ENCODE measurements at places on chromosomes 2 and 18.
A peak's percentile ranks its signal among the peaks of the same experiment; 100 is the strongest.

GRCh38 chr2:241454837-241455485 is 53.4 kb downstream of the STK25 start:
- no peak for DNase-seq

DNA sequence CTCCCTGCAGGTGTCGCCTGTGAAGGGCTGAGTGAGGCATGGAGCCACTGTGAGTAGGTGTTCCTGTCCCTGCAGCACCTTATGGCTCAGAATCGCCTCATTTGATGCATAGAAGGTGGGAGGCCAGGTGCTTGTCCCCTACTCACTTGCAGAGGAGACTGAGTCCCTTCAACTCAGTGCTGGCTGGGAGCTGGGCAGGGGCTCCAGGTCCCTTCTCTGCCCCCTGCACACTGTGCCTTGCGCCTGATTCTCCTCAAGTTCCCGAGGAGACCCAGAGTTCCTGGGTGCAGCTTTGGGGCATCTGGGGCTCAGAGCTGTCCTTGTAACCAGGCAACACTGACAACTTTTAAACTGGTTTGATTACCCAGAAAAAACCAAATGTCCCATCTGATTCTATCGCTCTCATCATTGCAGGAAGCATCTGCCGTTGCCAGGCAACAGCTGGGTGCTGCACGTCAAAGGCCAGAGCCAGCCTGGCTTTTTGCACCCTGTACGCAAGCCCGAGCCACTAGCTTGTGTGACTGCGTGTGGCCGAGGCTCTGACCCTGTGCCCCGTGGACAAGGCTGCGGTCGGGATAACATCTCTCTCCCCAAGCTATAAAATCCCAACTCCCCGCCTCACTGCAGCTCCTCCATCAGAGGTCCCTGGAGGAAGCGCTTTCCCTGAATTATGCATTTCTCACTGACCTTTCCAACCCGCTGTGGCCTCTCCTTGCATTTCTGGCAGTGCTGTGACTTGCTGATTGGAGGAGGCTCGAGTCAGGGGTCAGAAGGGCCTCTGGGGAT is 130.8 kb upstream of the HDAC4 start:
- DNase-seq, result no peak

DNA sequence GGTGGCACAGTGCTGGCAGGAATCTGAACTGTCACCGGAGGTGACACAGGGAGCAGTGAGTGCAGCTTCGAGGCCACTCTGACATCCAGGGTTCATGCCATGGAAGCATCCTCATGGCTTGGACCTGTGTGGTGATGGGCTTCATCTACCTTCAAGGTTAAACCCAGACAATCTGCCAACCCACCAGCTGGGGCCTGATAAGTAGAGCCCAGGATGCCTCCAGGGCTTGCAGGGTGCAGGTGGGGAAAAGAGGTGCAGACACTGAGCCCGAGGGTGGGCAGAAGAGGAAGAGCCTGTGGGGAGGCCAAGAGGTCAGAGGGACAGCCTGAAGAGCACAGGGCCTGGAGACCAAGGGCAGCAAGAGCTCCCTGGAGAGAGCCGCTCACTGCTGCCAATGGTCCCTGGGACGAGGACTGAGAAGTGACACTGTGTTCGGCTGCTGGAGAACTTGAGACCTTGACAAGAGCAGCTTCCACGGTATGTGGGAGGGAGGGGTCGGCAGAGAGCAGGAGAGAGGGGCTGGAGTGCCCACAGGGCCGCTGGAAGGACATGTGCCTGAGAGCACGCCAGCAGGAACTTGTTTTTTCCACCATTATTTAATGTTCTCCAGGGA is 8.1 kb upstream of the HES6 start:
- DNase-seq, result no peak

DNA sequence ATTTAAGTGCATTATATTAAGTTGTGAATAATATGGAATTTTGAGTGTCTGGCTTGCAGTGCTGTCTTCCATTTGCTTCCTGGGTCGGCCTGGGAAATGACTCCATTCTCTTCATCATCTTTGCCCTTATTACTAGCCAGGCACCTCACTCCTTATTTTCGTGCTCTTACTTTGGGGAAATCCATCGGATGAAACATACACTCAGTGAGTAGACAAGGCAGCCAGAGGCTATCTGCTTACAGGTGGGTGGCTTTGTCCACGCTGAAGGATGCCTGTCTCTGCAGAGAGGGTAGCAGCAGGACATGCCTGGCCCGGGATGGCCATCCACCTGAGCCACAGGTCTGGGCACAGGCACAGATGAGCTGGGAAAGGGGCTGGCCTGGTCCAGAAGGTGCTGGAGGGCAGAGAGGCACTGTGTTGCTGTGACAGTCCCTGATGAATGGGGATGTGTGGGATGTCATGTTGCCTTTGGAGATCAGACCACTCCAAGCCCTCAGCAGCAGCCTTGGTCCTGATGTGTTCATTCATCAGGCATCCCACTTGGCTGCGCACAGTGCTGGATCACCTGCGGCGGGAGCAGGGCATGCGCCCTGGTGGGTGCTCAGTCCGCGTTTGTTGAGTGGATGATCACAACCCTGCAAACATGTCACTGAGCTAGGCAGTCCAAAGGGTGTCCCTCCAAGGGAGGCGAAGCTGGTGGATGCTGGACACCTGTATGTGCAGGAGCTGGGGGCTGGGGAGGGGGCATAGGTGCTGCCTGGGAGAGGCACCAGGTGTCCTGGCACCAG is 236.0 kb downstream of the LDLRAD4 start:
- DNase-seq, result no peak

- peak; percentile 42 for DNase-seq
These were observed 22.1 kb downstream of the ABHD3 start for GRCh38 chr18:21682371-21683051.

DNA sequence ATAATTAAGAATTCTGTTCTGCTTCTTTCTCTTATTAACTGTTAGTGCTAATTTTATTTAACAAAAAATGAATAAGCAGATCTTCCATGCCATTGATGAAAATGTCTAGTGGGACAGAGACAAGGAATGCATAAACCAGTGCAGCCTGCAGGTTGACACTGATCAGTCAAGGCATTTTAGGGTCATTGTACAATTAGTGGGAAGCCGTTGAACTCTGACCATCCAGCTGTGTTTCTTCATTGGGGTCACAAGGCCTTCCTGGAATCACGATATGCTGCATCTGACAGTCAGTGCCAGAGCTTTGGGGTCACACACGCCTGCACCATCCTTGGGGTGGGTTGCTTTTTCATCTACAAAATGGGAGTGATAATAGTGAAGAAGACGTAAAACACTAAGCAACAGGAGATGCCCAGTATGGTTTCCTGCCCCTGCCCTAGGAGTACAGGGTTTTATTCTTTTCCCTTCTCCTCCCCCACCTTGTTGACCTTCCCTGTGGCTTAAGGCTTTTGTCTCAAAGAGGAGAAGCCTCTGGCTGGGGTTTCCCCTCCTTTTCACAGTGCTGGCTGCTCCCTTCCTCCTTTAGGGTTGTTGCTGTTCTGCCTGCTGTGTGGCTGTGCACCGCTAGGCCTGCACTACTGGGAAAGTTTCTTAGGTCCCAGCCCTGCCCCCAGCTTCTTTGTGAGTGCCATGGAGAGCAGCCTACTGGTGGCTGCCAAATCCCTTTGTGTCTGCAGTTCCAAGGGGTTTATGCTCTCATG is 245.6 kb downstream of the TPGS2 start:
- no peak for DNase-seq

GRCh38 chr2:135186054-135186453 is 134.0 kb downstream of the RAB3GAP1 start:
- no peak for DNase-seq

DNA sequence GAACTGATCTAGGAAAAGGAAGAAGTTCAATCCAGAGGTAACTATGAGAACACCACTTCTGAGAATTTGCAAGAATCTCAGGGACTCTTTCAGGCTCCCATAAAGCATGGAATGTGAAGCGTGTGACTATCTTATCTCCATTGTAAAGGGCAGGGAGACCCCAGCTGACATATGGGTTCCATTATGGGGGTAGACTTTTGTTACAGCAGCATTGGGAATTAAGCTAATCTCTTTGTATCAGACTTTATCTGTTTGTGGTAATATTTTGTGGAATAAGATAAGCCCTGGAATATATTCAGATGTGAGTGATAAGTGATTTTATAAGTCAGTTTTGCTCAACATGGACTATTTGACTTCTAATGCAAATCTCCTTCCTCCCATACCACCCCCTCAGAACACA is 468.3 kb downstream of the MEIS1 start:
- DNase-seq, result no peak

DNA sequence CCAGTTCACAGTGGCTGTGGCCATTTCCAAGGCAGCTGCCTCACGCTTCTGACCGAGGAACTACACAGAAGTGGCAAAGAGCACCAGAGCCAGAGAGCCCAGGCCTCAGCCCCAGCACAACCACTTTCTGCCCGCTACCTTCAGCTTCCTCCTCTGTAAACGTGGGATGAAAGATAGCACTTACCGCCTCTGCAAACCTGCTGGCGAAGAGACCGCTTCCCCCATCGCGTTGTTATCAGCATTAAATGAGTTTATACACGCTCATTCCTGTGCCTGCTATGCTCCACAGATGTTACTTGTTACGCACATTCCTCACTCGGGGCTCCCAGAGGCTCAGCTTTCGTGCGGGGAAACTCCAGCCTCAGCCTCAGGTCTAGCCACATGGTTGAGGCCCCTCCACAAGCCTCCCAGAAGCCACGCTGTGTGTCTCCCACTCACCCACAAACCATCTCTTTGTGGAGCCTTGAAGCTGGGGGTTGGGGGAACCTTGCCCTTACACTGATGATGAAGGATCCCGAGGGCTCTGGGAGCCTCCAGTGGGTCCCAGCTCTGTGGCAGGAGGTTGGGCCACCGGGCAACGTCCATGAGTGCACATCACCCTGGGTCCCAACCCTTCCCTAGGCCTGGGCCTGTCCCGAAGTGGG is 63.3 kb upstream of the SMAD7 start:
- no peak for DNase-seq

DNA sequence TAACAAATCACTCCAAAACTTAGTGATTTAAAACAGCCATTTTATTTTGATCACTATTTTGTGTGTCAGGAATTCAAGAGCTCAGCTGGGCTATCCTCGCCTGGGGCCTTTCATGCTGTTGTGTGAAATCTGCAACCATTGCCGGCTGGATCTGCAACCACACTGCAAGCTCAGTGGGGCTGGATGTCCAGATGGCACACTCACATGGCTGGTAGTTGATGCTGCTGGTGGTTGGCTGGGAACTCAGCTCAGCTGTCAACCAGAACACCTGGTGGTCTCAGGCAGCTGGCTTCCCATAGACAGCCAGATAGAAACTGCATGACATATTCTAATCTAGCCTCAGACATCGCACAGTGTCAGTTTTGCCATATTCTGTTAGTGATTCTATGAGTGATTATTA is 30.6 kb upstream of the AP1S3 start:
- no peak for DNase-seq

DNA sequence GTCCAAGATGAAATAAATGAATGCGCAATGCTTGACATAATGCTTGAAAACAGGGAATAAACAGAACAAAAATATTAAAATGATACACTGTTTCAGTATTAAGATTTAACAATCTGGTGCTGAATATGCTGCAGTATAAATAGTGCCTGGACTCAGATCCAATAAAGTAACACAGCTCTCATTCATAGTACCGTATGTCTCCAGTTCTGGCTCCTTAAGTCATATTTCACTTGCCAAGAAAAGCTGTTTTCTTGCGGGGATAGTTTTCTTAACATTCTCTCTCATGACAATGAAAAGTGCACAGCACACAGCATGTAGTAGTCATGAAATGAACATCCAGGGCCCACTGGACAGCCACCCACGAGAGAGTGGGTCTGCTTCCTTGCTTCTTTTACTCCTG is 74.7 kb downstream of the SATB2 start:
- no peak for DNase-seq

GRCh38 chr2:68907920-68908253 is 36.7 kb upstream of the BMP10 start:
- DNase-seq, result no peak

DNA sequence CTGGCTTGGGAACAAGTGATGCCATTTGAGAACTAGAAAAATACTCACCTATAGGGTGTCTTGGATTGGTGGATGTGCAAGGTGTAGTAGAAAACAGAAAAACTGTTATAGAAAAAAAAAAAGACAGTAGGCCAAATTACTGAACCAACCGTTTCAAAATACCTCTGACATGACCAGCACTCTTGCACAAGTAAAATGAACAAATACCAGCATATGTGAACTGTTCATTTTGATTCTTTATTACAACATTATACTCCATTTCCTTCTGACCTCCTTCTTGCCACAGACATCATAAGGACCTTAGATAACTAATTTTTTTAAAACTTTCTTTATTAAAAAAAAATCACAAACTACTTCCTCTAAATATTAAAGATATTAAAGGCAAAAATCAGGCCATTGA is 125.5 kb downstream of the ATAD2B start:
- DNase-seq, result no peak

- no peak for DNase-seq
These were observed 404.8 kb downstream of the MEIS1 start for GRCh38 chr2:66839551-66840320.

DNA sequence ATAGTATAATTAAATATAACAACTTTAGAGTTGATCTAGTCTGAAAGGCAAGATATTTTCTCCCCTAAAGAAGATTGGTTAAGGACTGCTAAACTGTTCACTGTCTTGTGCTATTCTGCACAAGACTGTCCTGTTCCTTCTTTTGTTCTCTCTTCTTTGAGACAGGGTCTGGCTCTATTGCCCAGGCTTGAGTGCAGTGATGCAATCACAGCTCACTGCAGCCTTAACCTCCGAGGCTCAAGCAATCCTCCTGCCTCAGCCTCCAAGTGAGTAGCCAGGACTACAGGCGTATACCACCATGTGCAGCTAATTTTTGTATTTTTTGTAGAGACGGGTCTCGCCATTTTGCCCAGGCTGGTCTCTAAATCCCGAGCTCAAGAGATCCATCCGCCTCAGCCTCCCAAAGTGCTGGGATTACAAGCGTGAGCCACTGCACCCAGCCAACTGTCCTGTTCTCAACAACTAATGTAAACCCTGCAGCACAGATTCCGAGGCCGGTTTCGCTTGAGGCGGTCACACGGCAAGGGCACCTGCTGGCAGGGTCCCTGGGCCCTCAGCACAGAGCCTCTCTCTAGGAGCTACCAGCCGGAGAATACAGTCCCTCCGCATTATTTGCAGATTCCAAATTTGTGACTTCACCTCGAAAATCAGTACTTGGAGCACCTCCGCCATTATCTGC is 16.4 kb downstream of the PXDN start:
- DNase-seq, result no peak

DNA sequence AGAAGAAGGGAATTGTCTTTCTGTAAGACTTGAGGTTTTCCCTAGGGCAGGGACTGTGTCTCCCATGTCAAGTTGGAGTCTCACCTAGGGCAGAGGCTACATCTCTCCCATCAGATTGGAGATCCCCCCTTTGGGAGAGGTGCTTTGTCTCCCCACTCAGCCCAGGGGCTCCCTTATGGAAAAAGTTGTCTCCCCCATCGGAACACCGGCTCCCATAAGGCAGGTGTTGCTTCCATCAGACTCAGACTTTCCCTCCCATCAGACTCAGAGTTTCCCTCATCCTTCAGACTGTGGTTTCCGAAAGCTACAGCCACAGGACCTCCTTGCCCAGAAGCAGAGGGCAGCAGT is 5.8 kb downstream of the ANKRD53 start:
- DNase-seq, result no peak

- DNase-seq, result no peak
These were observed 8.7 kb upstream of the B3GNT2 start for GRCh38 chr2:62187246-62187645.

GRCh38 chr2:185644828-185645227 is 93.8 kb upstream of the FSIP2 start:
- DNase-seq, result no peak

- no peak for DNase-seq
These were observed 179.9 kb upstream of the NCKAP5 start for GRCh38 chr2:133748007-133748700.

GRCh38 chr2:189348369-189348768 is 92.9 kb upstream of the WDR75 start:
- DNase-seq, result no peak

GRCh38 chr2:26754972-26755670 is 9.0 kb upstream of the SLC35F6 start:
- no peak for DNase-seq

All from CD4-positive, alpha-beta T cell treated with Interleukin-6 at 100 ng/mL for 8 hours (primary cell).